ENCODE measurements at places on chromosomes 16 and 17. TPM values are rescaled to one million over a fixed set of nuclear protein-coding genes. Genes with fewer than 3 reads are reported as not detected.

DNA sequence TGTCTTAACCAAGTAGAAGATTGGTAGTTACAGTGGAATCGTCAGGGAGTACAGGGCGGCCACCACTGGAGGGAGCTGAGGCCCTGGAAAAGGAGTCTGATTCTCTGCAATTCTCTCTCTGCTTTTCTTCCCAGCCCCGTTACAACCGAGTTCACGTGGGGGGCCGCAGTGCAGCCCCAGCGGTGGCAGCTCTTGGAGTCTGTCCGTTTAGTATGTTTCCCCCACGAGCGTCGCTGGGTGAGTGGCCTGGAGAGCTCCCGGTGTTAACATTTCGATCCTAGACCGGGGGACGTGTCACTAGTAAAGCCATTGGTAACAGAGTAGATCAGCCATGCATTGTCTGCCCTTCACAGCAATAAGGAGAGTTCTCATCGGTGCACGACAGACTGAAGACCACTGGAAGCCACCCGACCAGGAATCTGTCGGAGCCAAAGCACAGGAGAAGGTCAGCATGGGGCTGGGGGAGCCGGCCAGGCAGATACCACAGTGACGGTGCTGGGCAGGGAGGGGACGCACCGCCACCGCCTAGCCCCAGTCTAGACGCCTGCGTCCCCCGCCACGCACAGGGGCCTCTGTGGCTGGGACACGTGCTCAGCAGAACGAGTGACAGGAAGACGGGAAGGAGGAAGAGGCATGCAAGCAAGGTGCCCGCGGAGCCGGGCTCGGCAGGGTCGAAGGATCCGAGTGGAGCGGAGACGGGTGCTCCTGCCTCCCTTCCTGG is 15.7 kb downstream of the SLC16A3 start:
- DNase-seq = no peak

- DNase-seq = no peak
Measured at GRCh38 chr17:77783991-77784820, 174.3 kb upstream of the TNRC6C start.

DNA sequence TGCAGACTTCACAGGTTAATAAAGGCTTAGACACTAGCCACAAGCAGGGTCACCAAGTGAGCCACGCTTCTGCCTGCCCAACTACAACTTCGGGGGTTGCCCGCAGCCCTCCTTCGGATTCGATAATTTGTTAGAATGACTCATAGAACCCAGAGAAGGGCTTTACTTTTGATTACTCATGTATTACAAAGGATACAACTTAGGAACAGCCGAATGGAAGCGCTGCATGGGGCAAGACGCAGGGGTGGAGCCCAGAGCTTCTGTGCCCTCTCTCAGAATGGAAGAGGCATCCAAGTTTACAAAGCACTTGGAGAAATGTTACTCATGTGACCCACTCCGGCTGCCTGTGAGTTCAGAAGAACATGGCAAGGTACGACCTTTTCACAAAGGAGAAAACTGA is 7.5 kb upstream of the CDH5 start:
- DNase-seq = no peak

- no peak for DNase-seq
Measured at GRCh38 chr17:67386965-67387551, 10.0 kb downstream of the PITPNC1 start.

GRCh38 chr17:18041776-18042175 is 2.6 kb downstream of the GID4 start:
- no peak for DNase-seq

DNA sequence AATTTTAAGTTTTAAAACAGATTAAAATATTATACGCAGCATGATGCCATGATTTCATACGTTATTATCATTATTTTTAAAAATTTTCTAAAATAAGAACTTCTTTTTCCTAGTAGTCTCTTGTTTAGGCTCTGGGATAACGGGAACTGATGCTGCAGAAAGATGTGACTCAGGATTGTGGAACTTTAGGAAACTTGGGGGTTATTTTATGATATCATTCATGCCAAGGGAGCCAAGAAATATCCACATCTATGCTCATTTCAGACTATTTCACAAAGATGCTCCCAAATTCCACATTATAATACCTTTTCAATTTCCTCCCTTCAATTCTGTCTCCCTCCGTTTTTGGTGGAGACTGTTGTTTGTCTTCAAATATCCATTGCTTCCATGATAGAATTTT is 236.4 kb downstream of the HS3ST3A1 start:
- no peak for DNase-seq

DNA sequence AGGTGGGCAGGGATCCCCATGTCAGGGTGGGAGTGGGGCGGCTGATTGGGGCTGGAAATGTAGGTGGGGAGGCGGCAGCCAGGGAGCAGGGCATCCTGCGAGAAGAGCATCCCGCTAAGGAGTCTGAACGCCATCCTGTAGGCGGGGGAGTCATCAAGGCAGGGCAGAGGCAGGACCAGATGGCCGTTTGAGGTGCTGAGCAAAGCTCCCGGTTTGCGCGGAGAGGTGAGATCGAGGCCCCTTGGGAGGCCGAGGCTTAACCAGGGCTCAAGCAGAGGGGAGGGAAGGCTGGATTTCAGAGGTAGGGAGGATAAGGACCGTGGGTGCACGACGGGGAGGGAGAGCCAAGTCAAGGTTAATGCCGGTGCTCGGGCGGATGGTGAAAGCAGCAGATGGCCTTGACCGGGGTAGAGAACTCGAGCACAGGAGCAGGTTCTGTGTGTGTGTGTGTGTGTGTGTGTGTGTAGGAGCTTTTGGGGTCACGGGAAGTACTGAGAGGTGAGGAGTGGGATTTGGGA is 472 bp upstream of the NME2 start:
- no peak for DNase-seq

DNA sequence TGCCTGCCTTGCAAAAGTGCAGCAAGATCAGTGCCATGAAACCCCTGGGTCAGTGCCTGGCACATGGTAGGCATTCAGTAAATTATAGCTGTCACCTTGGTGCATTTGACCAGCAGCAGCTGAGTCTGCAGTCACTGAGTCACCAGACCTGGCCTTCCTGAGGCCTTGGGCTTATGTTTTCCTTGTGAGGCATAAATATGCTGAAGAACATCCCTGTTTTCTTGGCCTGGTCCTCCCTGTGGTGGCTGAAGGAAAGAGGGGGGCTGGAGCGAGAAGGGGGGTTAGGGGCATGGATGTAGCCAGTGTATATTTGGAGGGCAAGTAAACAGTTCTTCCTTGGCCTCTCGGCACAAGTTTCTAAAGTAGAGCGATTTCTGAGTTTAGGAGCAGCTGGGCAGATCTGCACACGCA is 26.5 kb downstream of the EPN2 start:
- DNase-seq = no peak

- DNase-seq = no peak
Measured at GRCh38 chr17:62882878-62883277, 74.8 kb upstream of the MARCHF10 start.

DNA sequence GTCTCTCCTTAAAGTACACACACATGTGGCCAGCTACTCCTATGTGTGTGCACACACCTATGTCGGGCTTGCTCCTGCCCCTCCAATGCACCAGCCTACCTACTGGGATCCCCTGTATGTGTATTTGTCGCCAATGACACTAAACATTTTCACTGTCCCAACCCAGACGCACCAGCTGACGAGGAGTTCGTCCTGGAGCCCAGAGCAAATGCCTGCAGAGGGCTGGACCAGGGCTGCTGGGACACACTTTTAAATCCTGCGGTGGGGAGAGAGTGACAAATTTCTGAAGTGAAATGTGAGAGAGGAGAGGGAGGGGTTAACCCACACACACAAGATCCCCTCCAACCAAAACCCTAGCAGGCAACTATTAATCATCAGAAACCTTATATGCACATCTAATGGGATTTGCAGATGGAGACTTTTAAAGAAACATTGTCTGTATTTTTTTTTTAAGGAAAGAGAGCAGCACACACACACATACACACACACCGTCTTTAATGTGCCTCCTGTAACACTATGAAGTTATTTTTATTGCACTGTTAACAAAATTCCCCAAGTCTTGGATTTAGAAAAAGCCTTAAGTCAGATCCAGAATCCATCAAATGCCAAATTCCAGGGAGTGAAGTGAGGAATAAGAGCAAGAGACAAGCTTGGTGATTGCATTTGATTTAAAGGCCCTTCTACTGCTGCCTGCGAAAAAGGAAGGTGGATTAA is at the start of gene MEOX1:
Gene MEOX1 (minus strand): TSS at position 224 of the 714 bp plus-strand sequence. CDS start 388 bp downstream, outside the sequence.
- DNase-seq = peak; percentile 94

DNA sequence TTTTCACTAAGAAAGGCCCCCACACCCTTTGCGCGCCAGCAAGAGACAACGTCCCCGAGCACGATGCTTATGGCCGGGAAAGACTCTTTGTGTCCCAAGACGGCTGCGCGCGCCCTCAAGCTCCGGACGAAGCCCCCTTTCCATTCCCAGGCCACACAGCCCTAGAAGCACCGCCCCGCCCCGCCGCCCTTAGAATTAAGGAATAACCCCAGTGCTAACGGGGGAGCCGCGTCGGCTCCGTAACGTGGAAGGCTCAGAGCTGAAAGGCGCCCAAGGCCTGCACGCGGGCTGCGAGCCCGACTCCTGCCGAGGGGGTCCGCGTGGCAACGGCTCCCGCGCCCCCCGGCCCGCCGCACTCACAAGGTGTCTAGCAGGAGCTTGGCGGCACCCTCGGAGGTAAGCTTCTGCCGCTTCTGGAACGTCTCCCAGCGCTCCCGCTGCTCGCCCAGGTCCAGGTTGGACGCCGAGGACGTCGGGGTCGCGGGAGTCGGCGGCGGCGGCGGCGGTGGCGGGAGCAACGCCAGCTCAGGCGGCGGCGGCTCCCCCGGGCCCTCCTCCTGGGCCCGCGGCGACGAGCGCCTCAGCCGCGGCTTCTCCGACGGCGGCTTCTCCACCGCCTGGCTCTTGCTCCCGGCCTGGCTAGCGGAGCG is 477 bp downstream of the CENPV start:
- no peak for DNase-seq

GRCh38 chr17:82126556-82127314 is 28.7 kb upstream of the FASN start:
- no peak for DNase-seq

- DNase-seq = no peak
Measured at GRCh38 chr17:14918540-14918939, 346.6 kb downstream of the PMP22 start.

- DNase-seq = no peak
Measured at GRCh38 chr16:70592106-70592571, 54.2 kb upstream of the IL34 start.

DNA sequence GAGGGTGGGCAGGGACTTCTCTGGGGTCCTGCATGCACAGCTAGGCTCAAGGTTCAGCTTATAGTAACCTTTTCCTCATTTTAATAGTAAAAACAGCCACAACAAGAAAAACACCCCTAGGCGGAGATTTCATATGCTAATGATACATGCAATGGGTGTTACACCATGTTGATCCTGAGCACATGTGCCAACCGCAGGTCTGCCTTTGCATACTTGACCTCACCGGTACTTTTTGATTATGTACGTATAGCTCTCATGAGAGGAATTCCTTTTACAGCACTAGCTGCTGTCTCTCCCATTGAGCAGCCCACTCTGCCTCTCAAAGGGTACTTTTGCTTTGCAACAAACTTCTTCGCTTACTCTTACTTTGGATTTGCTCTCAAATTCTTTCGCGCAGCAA is 1.9 kb downstream of the KRTAP4-8 start:
- DNase-seq = no peak

DNA sequence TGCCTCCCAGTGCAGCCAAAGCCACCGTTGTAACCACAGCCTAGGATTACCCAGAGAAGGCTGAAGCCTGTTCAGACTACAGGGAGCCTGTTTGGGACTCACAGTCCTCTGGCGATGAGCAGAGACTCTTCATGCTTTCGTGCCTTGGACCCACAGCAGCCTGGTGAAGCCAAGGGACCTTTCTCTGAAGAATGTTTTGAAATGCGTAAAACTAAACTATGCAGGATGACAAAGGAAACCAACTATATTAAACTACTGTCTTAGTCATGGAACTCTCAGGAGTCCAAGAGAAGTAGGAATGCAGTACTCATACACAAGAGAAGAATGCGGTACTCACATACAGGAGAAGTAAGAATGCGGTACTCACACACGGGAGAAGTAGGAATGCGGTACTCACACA is 20.9 kb downstream of the ABR start:
- no peak for DNase-seq

DNA sequence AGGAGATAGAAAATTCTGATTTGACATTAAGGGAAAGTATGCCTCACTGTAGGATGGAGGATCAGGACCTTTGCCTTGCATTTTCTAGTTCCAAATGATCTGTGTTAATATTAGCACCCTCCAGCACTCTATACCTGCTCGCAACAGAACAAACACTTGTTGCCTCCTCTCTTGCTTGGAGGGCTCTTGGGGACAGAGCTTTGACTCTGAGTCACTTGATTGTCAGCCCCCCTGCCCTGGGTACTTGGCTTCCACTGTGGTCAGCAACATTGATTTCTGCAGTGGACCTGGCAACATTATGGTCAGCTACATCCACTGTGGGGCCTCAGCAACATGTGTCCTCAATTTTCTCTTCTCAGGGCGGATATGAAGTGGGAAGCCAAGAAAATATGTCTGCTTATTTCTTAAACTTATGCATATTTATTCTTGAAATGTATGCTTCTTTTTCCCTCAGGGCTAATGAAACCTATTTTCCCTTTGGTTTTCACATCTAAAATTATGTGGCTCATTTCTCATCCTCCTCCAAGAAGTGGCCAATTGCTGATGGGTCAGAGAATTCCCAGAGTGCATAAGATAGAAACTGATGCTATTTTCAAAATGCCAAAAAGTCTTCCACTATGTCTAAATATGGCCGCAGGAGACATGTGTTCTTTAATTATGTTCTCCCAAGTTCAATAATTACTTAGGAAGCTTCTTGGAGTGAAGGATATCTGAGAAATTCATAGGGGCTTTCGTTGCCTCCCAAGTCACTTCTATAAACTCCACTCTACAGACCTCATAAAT is 94.6 kb upstream of the SMIM36 start:
- peak; percentile 76 for DNase-seq

GRCh38 chr16:47424846-47425245 is 36.0 kb downstream of the ITFG1 start:
- DNase-seq = no peak

GRCh38 chr16:73558219-73558618 is 510.3 kb upstream of the ZFHX3 start:
- no peak for DNase-seq

TBC1D3 gene
- total RNA-seq = not detected

ARHGDIG gene
- total RNA-seq = 0.99 TPM

SOX15 gene
- total RNA-seq = 7.8 TPM

TRPV3 gene
- total RNA-seq = 13.5 TPM

DOC2B gene
- total RNA-seq = 4.4 TPM

TSPOAP1 gene
- total RNA-seq = 3.9 TPM

TAC4 gene
- total RNA-seq = not detected

CIBAR2 gene
- not detected for total RNA-seq

CEP20 gene
- total RNA-seq = 34.7 TPM

CD300E gene
- total RNA-seq = 1.2 TPM

TVP23A gene
- total RNA-seq = 1.2 TPM

VTN gene
- 0.20 TPM for total RNA-seq

RSPRY1 gene
- 39.9 TPM for total RNA-seq
